ENCODE measurements at places on chromosomes 12 and 14.
A peak's percentile ranks its signal among the peaks of the same experiment; 100 is the strongest.

DNA sequence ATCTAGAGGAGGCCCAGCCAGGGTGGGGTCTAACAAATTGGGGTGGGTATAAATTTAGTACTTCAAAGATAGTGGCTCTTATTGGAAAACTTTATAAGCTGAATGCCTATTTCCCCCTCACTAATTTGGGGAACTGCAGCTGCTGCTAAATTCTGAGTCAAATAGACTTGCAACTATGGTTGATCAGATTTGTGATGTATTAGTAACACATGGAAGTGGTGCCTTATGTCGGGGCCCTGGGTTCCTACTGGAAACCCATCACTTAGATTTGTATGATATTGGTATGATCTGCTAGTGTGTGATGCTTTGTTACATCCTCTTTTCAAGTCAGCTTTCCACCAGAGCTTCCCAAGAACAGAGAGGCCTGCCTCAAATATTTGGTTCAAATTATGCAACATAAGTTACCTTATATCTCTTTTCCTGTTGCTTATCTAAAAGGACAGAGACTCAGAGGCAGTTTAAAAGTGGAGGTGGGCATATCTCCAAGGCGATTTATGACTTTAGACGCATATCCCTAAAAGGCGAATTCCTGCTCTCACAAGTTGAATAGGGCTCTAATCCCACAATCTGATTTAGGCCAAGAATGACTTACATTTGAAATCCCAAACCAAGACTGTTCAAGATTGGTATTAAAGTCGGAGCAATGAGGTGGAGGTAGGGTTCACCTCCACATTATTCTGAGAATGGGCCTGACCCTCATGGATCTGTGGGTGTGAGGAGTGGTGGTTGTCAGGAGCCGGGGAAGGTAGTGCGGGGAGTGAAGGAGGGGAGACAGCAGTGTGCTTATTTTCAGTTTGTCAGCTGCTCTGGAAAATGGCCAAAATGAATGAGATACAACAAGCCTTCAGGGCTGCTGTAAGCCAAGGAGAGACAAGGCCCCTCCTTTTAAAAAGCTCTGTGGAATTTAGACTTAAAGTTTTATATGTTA, 425.8 kb downstream of the RAD51B start:
- no peaks in the 10 kb centered on the region for H3K27me3 ChIP-seq
- H3K27ac ChIP-seq = peak overlapping the region; percentile 65
- DNase-seq = no peak
- H3K4me1 ChIP-seq = peaks cover 11% of the 10 kb centered on the region
- H3K4me3 ChIP-seq = no peak overlapping the region

- no peaks in the 10 kb centered on the region for H3K4me1 ChIP-seq
- H3K4me3 ChIP-seq = no peak overlapping the region
- no peak overlapping the region for H3K27ac ChIP-seq
- no peaks in the 10 kb centered on the region for H3K27me3 ChIP-seq
- no peaks in the 10 kb centered on the region for H3K36me3 ChIP-seq
Measured at GRCh38 chr12:99732131-99732530, 84.6 kb downstream of the GARIN6 start.

DNA sequence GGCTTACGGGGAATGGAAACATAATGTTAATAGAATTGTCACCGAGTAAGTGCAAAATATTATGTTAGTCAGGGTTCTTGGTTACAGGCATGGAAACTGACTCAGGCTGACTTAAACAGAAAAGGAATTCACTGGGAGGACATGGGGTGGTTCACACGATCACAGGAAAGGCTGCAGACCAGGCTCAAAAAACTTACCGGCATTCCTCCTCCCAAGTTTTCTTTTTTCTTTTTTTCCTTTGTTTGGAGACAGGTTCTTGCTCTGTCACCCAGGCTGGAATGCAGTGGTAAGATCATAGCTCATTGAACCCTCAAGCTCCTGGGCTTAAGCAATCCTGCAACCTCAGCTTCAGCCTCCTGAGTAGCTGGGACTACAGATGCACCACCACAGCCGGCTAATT, 11.9 kb upstream of the UBE2N start:
- H3K4me3 ChIP-seq = no peak overlapping the region
- no peaks in the 10 kb centered on the region for H3K36me3 ChIP-seq
- H3K27ac ChIP-seq = peak overlapping the region; percentile 29
- no peak for DNase-seq
- no peaks in the 10 kb centered on the region for H3K27me3 ChIP-seq
- no peaks in the 10 kb centered on the region for H3K4me1 ChIP-seq

DNA sequence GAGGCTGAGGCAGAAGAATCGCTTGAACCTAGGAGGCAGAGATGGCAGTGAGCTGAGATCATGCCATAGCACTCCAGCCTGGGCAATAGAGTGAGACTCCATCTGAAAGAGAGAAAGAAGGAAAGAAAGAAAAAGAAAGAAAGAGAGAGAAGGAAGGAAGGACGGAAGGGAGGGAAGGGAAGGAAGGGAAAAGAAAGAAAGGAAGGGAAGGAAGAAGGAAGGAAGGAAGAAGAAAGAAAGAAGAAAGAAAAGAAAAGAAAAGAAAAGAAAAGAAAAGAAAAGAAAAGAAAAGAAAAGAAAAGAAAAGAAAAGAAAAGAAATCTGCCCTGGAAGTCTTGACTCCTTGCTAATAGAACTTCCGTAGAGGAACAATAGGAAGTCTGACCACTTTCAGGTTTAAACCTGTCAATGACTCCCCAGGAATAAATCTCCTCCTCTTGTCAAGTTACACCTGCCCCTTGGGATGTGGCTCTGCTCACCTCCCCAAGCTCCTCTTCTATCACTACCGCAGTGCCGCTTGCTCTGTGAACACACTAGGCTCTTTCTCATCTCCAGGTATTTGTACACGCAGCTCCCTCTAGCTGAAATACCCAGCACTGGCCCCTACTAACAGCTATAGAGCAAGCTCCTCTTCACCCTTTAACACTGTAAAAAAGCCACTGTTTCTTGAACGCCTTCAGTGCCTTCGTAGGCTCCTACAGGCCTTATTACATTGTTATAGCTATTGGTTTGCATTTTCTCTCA, 773.1 kb upstream of the TBX3 start:
- H3K27ac ChIP-seq = no peak overlapping the region
- no peaks in the 10 kb centered on the region for H3K36me3 ChIP-seq
- no peak overlapping the region for H3K4me3 ChIP-seq

- H3K4me1 ChIP-seq = no peaks in the 10 kb centered on the region
- H3K27me3 ChIP-seq = no peaks in the 10 kb centered on the region
- DNase-seq = no peak
- H3K27ac ChIP-seq = no peak overlapping the region
- no peaks in the 10 kb centered on the region for H3K36me3 ChIP-seq
Measured at GRCh38 chr14:23933108-23933741, 20.3 kb upstream of the DHRS4 start.

DNA sequence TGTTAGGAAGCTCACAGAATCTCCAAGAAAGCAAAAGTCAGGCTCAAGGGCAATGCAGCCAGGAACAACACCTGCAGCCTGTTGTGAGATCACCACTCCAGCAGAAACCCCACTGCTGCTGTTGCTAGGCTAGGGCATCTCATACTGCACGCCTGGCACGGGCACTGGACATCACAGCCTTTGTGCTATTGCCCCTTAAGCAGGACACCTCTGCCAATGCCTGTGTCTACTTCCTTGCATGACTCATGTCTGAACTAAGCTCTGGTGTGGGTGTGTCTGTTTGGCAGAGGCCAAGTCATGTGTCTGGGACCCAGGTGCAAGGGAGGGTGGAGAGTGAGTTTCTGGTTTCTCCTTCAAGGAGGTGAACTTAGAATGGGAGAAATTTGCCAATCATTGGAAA, 10.0 kb upstream of the DDX47 start:
- DNase-seq = peak; percentile 27
- no peaks in the 10 kb centered on the region for H3K27me3 ChIP-seq
- no peak overlapping the region for H3K27ac ChIP-seq
- H3K36me3 ChIP-seq = no peaks in the 10 kb centered on the region
- H3K4me3 ChIP-seq = no peak overlapping the region
- peaks cover 26% of the 10 kb centered on the region for H3K4me1 ChIP-seq

DNA sequence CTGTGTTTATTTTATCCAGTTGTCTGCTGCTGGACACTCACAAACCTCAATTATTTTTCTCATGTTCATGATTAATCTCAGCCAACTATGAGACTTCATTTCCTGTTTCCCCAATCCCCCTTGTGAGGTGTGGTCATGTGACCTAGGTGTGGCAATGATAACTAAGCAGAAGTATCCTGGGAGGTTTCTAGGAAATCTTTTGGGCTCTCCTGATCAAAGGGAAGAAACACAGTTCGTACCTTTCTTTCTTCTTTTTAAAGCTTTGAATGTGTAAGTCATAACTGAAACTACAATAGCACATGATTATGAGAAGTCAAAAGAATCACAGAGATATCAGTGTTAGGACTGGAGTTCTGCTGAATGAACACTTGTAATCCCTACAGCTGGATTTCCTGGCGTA, 34.4 kb upstream of the MANSC4 start:
- no peaks in the 10 kb centered on the region for H3K27me3 ChIP-seq
- H3K4me1 ChIP-seq = peaks cover 19% of the 10 kb centered on the region
- no peak for DNase-seq
- H3K36me3 ChIP-seq = no peaks in the 10 kb centered on the region
- no peak overlapping the region for H3K4me3 ChIP-seq
- H3K27ac ChIP-seq = peak overlapping the region; percentile 12

DNA sequence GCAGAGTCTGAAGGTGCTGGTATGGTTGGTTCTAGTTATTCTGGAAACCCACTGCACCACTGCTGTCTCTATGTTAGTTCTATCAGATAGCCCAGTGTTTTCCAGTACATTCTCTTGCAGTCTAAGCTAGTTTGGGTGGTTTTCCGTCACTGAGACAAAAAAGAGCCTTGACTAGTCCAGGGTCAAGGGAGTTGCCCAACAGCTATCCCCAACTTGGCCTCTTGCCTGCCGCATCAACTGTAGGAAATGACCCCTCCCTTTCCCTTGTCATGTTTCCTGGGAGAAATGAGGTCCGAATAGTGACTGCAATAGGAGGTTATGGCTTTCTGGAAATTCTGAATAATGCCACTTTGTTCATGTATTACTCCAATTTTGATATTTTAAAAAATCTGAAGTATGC, 160.4 kb downstream of the EFCAB11 start:
- no peaks in the 10 kb centered on the region for H3K4me1 ChIP-seq
- no peaks in the 10 kb centered on the region for H3K27me3 ChIP-seq
- no peak for DNase-seq
- no peak overlapping the region for H3K4me3 ChIP-seq
- H3K36me3 ChIP-seq = no peaks in the 10 kb centered on the region

DNA sequence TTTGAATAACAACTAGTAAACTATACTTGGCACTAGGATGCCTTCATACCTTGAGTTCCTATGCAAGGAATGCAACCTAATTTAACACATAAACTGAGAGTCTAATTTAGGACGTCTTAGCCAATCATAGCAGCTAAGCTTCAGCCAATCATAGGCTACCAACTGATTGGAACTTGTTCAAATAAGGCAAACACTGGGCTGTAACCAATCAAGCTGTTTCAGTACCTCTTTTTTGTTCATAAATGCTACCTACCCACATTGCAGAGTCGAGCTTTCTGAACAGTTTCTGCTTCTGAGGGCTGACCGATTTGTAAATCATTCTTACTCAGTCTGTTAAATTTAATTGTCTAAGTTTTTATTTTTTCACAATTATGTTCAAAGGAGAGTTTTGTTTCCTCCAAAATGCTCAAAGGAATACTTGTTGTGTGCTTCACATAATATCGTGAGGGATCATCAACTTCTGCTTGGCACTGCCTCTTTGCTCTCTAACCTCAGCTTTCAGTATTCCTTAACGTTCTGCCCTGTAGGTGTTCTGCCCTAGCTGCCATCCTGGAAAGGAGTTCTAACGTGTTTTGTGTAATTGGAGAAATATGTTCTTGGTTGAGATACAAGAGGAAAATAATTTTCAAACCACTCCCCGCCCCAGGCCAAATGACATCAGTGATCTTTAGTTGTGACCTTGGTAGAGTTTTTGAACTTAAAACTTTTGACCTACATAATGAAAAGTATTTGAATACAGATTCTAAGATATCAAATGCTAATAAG, 380.4 kb upstream of the MIS18BP1 start:
- H3K36me3 ChIP-seq = no peaks in the 10 kb centered on the region
- H3K27ac ChIP-seq = no peak overlapping the region
- no peaks in the 10 kb centered on the region for H3K27me3 ChIP-seq
- no peak for DNase-seq
- H3K4me3 ChIP-seq = no peak overlapping the region
- no peaks in the 10 kb centered on the region for H3K4me1 ChIP-seq

DNA sequence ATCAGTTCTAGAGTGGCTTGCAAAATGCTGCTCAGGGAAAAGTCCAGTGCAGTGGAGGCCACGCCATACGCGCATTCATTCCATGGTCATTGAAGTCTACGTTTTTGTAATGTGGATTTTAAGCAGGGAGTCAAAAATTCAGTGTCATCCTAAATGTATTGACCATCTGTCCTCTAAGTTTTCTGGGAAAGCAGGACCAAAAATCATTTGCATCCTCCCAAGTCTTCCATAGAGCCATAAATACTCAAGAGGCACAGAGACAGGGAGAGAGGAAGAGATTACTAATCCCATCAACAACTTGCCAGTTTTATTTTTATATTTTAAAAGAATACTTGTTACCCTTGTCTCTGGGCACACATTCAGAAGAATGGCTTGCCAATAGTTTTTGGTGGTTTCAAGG, 36.9 kb downstream of the RHOJ start:
- no peak overlapping the region for H3K27ac ChIP-seq
- DNase-seq = no peak
- H3K4me3 ChIP-seq = no peak overlapping the region

GRCh38 chr12:132138941-132139871, 4.9 kb downstream of the DDX51 start:
- no peak for DNase-seq
- H3K27ac ChIP-seq = no peak overlapping the region
- H3K4me3 ChIP-seq = no peak overlapping the region

DNA sequence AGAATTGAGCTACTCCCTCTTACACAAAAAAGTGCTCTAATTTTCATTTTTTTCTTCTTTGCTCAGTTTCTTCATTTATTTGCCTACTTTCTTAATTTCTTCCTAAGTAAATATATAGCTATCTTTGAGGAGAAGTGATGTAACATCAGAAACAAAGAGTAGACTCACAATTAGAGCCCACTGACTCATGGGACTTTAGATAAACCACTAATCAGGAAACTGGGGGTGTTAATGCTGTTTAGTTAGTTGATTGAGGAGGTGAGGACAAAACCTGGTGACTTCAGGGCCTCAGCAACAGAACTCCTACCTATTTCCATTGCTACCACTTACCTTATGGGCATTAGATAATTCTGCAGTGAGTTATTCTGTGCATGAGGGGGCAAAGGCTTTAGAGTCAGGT, 151.7 kb downstream of the MON2 start:
- no peaks in the 10 kb centered on the region for H3K27me3 ChIP-seq
- H3K4me3 ChIP-seq = no peak overlapping the region
- H3K36me3 ChIP-seq = no peaks in the 10 kb centered on the region
- H3K27ac ChIP-seq = no peak overlapping the region

Data from SK-N-SH (cell line).